ENCODE measurements at places on chromosomes 11 and 22.

GRCh38 chr11:35292279-35292678 is 127.1 kb downstream of the SLC1A2 start:
- no peak for DNase-seq

GRCh38 chr11:73875840-73876239 is 806 bp downstream of the COA4 start:
- peak; percentile 27 for DNase-seq

- DNase-seq: no peak
Observed at GRCh38 chr11:68160100-68160695, 39.0 kb upstream of the CHKA start.

DNA sequence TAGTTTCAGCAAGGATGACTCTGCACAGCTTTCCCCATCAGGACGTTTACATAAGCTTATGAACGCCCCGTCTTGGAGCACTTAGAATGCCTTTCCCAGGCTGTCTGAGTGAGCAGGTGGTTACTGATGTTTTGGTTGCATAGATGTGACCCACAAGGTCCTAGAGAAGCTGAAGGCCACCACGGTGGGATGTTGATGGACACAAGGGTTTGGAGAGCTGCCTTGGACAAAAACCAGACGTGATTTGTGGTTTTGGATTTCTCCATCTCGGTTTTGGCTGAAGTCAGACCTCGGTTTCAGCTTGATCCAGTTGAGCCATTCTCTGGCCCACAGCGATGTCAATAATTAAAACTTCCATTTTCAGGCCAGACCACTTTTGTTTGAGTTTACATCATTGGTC is 151.9 kb downstream of the LDLRAD3 start:
- no peak for DNase-seq

DNA sequence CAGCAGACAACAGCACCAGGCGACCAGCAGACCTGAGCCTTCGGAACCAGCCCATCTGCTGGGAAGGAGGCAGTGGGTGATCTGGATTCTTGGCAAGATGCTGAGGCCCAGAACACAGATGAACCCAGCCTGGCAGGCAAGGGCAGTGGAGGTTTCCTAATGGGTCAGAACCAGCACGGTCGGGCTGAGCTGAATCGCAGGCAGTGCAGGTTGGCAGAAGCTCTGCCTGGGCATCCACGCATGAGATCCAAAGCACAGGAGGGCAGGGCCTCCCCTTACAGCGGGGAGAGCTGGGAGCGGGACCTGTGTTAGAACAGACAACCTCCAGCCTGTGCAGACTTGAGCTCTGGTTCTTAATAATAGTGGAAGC is 47.5 kb downstream of the DSCAML1 start:
- no peak for DNase-seq

DNA sequence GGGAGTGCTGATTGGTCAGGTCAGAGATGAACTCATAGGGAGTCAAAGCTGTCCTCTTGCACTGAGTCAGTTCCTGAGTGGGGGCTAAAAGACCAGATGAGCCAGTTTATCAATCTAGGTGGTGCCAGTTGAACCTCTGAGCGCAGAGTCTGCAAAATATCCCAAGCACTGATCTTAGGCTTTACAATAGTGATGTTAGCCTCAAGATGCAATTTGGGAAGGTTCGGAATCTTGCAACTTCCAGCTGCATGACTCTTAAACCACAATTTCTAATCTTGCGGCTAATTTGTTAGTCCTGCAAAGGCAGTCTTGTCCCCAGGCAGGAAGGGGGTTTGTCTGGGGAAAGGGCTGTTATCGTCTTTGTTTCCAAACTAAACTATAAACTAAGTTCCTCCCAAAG is 92.3 kb upstream of the PARVA start:
- no peak for DNase-seq

- DNase-seq: no peak
Observed at GRCh38 chr22:39248254-39248653, 3.5 kb upstream of the PDGFB start.

DNA sequence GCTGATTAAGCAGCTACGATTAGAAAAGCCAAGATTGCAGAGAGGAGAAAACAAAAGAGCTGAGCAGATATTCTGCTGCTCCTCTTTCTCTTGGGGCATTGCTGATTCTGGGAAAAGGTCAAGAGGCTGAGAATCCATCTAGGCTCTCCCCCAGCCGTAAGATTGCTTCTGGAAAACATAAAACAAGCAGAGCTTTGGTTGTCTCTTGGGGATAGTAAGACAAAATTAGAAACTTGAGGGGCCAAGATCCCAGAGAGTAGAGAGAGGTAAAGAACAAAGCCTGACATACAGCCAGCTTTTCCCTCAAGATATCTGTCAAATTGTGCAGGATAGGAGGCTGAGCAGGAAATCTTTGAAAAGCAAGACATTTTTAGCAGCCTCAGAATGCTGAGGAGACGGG is 158.2 kb downstream of the TTC28 start:
- no peak for DNase-seq

DNA sequence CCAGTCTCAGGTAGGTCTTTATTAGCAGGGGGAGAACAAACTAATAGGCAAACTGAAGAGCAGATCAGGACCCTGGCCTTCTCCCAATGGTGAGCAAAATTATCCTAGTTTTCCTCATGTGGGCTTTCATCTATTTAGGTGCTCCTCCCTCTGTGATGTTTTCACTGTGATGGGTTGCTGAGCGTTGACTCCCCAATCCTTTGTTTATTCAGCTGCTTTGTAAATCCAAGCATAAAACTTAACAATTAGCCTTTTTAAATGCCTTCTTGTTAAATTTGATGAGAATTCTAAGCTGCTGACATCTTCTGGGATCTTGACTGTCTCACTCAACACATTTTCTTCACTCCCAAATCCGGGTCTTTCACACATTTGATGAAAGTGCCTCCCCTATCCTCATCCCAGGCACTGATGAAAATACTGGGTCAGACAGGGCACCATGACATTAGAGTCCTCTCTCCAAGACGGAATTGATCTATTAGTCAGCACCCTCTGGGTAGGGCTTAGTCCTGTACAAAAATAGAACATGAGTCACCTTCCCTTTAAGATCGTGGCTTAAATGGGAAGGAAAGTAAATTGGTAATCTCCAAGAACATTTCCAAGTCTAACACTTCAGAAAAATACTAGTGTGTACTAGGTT is 199.3 kb upstream of the ISX start:
- DNase-seq: no peak

GRCh38 chr11:74630043-74630442 is 37.7 kb downstream of the POLD3 start:
- no peak for DNase-seq

DNA sequence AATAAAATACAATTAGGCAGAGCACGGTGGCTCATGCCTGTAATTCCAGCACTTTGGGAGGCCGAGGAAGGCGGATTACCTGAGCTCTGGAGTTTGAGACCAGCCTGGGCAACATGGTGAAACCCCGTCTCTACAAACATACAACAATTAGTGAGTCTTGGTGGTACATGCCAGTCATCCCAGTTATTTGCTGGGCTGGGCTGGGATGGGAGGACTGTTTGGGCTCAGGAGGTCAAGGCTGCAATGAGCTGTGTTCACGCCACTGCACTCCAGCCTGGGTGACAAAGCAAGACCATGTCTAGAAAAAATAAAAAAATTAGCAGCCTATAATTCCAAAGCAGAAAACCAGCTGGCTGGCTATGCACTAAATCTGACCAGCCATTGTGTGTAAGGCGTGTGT is 35.1 kb downstream of the APOL3 start:
- DNase-seq: no peak

DNA sequence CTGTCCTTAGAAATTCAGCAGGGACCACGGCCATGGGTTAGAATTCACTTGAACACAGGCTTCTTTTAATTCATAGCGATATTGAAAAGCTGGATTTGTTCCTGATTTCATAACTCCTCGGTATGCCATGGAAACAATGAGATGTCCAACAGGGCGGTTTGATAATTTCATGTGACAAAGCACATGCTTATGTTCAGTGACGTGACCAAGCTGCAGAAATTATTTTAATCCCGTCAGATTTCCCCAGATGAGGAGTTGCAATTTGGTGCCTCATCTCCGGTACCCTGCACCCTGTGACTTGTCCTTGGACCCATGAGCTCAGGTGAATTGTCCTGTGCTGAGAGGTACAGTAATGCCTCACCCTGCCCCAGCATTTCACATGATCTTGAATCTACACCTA is 81.7 kb downstream of the C11orf91 start:
- DNase-seq: no peak

- DNase-seq: peak; percentile 76
Observed at GRCh38 chr11:86456075-86456939, 81.6 kb downstream of the CCDC81 start.

GRCh38 chr11:95330302-95330701 is 99.3 kb upstream of the SESN3 start:
- no peak for DNase-seq

DNA sequence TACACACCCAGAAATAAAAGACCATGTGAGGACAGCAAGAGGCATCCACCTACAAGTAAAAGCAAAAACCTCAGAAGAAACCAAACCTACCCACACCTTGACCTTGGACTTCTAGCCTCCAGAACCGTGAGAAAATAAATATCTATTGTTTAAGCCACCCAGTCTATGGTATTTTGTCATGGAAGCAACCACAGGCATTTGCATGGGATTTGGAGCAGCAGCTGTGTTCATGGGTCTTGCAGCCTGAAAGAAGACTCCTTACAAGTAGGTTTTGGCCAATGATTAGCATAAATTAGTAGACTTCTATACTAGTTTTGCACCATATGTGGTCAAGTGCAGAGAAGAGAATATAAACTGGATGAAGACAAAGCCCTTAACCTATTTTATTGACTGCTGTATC is 27.9 kb downstream of the FSHB start:
- DNase-seq: no peak

DNA sequence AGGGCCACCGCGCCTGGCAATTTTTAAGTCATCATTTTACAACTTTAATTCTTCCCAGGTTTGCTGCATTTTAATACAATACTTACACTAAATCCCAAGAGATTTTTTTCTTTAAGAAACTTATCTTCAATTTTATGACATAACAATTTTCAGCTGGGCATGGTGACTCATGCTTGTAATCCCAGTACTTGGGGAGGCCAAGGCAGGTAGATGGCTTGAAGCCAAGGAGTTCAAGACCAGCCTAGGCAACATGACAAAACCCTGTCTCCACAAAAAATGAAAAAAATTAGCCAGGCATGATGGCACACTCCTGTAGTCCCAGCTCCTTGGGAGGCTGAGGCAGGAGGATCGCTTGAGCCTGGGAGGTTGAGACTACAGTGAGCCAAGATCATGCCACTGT is 38.8 kb downstream of the CLDN25 start:
- peak; percentile 21 for DNase-seq

DNA sequence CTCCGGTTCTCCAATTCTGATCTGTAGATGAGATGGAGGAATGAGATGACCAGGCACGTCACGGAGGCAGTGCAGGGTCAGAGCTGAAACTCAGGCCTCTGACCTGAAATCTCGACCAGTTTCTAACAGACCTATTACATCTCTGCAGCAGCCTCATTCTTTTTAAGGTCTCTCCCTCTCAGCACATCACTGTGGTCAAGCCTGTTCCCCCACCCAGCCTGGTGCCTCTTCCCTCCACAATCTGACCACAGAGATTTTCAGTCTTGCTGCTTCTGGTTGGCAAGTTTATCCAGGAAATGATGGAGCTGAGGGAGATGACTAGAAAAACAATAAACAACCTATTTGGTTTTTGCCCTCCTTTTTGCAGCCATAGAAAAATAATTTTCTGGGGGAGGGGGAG is 9.5 kb downstream of the GRAMD1B start:
- DNase-seq: no peak

DNA sequence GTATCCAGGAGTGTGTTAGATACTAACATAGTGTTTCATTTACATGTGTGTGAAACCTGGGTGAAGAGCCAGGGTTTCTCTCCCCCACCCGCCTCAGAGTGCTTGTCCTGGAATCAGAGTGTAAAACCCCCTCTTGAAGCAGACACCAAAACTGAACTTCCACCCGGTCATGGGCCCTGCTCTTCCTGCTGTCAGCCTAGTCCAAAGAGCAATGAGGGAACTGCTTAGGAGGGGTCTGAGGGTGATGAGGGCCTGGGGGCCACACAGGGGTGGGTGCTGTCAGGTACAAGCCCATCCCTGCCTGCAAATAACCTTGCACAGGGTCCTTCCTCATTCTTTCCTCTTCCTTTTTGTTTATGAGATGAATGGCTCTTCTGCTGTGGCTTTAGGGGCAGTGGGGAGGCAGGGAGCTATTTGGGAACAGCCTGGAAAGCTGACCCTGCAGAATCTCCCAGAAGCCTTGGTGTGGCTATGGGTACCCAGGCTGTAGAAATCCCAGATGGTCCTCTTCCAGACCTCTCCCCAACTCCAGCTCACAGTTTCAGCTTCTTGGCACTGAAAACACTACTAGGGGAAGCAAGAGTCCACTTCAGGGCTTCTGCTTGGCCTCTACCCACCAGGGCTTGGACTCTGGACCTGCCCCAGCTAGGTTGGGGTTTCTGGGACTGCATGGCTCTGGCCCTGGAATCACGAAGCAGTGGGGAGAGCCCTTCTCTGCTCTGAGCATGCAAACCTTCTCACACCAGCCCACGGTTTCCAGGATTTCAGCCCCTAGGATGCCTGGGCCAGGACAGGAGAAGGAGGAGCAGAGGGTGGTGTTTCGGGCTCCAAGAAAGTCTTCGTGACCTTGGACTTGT is 8.5 kb downstream of the BATF2 start:
- DNase-seq: no peak

DNA sequence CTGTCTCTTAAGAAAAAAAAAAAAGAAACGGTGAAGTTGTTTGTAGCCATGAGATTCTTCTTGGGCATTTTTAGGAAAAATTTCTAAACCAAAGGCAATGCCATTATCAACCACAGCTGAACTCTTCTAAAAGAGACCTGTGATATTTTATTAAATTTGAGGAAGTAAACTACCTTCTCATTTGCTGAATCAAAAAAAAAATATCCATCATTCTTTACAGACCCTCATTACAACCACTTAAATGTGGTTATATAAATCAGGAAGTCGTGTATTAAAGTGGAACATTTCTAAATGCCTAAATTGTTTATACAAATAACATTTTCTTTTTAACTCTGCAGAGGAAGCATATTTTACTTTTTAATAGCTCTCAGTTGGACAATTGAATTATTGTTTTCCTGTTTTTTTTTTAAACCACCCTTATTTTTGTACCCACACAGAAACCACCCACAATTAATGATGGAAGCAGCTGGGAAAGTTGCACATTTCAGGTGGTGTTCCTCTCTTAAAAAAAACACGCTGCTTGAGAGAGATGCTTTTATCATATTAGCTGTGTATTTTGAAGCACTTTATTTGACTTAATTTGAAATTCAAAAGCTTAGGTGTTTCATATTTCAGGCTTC is 91.2 kb downstream of the ARHGAP42 start:
- no peak for DNase-seq
